Nucleus accumbens (tissue), 56 donors: ENCODE measurements at places on chromosomes 3 and 15.

DNA sequence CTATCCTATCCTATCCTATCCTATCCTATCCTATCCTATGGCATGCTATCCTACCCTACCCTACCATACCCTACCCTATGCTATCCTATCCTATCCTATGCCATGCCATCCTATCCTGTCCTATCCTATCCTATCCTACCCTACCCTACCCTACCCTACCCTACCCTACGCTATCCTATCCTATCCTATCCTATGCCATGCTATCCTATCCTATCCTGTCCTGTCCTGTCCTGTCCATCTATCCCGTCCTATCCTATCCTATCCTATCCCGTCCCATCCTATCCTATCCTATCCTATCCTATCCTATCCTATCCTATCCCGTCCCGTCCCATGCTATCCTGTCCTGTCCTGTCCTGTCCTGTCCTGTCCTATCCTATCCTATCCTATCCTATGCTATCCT is 57.4 kb downstream of the SLC6A11 start:
- no peak for DNase-seq

- no peak for DNase-seq
Observed at GRCh38 chr3:168414149-168414548, 318.4 kb upstream of the GOLIM4 start.

DNA sequence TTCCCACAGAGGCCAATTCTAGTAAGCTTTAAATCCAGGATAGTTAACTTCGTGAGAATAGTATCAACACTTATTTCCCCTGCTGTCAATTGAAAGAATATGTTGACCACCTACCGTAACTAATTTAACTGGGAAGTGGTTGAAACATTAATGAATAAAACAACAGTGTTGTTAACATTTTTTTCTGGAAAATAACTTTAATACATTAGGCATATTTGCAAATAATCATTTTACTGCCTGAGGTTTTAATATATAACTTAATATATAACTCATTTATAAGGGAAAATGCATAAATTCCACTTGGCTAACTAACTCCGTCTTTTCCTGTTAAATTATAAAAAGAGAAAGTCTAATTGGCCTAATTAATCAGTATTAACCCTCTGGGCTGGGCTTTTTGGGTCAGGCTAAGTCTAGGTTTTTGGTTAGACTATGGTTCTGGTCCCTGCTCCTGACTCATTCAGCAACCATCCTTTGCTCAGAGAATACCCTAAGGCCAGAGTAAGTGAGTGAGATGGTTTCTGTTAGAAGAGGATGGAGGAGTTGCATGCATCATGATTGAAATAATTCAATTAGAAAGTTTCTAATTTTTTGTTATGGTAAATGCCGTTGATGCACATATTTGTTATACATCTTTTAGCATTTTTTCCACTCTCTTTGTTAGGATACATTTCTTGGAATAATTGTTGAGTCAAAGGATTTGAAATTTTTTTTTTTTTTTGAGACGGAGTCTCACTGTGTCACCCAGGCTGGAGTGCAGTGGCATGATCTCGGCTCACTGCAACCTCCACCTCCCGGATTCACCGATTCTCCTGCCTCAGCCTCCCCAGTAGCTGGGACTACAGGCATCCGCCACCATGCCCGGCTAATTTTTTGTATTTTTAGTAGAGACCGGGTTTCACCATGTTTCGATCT is 10.8 kb upstream of the SKIL start:
- no peak for DNase-seq

DNA sequence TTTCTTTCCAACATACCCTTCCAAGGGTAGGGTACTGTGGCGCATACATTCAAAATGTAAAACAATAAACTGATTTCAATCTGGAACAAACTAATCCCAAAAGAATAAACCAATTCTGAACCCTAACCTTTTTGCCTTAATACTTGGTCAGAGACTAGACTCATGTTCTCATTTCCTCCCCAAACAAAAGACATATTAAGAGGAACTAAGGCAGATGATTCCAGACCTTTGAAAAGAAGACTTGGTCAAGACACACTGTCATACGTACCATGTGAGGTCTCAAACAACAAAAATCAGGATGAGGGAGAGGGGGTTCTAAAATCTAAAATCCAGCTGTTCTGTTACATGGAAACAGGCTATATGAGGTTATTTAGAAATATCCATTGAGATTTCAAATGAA is 102.1 kb downstream of the RFTN1 start:
- no peak for DNase-seq

- DNase-seq: no peak
Observed at GRCh38 chr15:63067976-63068743, 25.6 kb downstream of the TPM1 start.

DNA sequence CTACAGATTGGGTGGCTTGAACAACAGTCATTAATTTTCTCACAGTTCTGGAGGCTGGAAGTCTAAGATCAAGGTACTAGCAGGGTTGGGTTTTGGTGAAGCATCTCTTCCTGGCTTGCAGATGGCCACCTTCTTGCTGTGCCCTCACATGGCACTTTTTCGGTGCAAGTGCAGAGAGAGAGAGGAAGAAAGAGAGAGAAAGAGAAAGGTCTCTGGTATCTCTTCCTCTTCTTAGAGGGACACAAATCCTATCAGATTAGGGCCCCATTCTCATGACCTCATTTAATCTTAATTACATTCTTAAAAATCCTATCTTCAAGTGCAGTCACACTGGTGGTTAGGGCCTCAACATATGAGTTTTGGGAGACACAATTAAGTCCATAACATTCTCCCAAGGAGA is 167.1 kb downstream of the NFKBIZ start:
- no peak for DNase-seq

DNA sequence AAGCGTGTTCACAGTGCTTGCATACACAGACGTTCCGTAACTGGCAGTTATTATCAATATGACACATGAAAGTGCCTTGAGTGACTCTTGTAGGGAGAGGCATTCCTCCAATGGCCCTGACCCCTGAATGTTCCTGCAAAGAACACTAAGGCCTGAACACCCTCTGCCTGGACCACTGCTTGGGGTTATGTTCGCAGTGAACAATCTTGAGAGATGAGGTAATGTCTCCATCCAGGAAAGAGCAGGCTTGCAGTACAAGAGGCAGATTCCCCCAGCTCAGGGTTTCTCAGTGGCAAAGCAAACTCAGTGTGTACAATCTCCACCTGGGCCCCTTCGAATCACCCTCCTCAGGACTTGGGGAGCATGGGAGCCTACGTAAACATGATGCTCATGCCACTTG is 324.6 kb downstream of the MAGI1 start:
- DNase-seq: no peak

GRCh38 chr3:142694225-142694624 is 29.6 kb upstream of the TRPC1 start:
- no peak for DNase-seq
